ENCODE measurements at places on chromosomes 5 and 9.

GRCh38 chr5:77828445-77828844 is 52.3 kb upstream of the TBCA start:
- no peak for DNase-seq

GRCh38 chr9:114787781-114788498 is 17.9 kb downstream of the TNFSF15 start:
- no peak for DNase-seq

DNA sequence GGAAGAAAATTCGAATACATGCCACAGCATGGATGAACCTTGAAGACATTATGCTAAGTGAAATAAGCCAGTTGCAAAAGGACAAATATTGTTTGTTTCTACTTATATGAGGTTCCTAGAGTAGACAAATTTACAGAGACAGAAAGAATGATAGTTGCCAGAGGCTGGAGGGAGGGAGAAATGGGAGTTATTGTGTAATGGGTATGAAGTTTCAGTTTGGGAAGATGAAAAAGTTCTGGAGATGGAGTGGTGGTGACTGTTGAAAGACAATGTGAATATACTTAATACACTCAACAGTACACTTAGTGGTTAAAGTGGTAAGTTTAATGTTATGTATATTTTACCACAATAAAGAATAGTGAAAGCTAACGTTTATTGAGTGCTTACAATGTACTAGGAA is 99.6 kb upstream of the SLC44A1 start:
- DNase-seq, result no peak

- no peak for DNase-seq
Observed at GRCh38 chr5:179181988-179182387, 121.8 kb downstream of the ZNF354C start.

- no peak for DNase-seq
Observed at GRCh38 chr9:133194597-133194996, 14.5 kb downstream of the OBP2B start.

DNA sequence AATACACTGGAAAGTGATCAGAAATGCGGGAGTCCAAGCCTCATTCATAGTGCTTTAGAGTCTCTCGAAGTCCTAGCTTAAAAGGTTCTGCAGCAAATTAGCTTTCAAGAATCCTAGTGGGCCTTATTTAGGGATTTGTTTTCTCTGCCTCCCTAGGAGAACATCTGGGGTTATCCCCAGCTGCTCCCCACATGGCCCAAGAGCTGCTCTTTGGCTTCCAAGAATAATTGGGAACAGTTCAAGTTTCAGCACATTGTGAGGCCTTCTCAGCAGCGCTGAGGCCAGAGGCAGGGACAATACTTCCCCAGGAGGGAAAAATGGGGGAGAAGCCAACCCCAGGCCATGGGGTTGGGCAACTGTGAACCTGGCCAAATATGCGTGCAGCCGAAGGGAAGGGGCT is 108.7 kb downstream of the LIFR start:
- no peak for DNase-seq

DNA sequence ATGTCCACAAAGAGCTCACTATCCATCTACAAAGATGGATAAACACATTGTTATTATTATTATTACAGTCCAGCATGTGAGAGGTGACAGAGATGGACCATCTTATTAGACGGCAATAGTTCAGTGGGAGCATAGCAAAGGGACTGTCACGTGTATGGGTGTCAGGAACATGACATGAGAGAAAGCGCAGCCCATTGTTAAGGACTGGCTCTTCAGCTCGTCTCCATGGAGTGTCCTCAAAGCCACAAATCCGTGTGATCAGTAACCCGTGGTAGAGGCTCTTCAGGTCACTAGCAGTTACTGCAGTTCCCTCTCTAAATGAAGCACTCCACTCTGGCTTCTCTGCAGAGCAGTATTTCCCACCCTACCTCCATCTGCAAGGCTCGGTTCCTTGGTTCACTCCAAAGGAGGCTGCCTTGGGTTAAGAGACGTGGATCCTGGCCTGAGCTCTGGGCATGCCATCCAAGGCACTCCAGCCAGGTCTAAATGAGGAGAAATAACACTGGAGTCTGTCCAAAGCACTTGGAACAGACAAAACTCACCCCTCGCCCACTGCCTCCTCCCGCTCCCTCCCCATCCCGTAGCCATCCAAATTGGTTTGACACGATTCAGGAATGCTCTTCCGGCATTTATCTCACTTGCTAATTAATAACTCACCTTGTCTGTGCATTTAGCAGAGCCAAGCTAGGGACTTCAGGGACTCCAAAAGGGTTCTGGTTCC is 122.3 kb upstream of the WWC1 start:
- no peak for DNase-seq

DNA sequence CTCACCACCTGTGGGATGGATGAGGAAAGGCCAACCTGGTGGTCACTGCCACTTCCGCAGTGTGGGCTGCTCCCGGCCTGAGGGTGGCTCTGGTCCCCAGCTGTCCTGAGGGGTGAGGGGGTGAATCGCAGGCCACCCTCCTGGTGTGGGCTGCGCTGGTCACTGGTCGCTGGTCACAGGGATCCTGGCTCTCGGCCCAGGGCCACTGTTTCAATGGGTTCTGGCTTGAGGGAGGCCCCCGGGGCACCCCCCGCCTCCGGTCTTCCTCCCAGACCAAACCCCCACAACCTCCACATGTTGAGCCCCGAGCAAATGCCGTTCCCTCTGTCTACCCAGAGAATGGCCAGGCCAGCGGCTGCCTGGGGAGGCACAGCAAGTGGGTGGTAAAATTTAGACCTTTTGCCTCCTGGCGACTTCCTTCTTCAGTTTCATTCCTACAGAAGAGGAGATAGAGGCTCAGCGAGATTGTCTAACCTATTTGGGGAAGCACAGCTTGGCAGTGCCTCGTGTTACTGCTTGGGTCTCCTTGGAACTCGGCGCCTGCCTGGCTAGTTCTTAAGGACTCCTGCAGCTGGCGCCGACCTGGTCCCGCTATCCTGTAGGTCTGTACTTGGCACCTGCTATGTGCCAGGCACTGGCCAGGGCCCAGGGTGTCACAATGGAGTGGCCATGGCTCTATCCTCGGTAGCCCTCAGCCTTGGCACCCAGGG is 48.2 kb downstream of the RXRA start:
- DNase-seq, result no peak
